BJ (cell line): ENCODE measurements at places on chromosomes 2 and 18. TPM values are rescaled to one million over a fixed set of nuclear protein-coding genes. Genes with fewer than 3 reads are reported as not detected.
A peak's percentile ranks its signal among the peaks of the same experiment; 100 is the strongest.

CYP1B1 gene
- polyA plus RNA-seq, result 1.4 and 1.8 TPM in 2 replicates

- no peak for DNase-seq
Observed at GRCh38 chr2:178229927-178230326, 35.6 kb downstream of the OSBPL6 start.

SLC16A14 gene
- polyA plus RNA-seq, result 0.93 and 1.0 TPM in 2 replicates

DSG4 gene
- polyA plus RNA-seq, result not detected in 2 replicates

DNA sequence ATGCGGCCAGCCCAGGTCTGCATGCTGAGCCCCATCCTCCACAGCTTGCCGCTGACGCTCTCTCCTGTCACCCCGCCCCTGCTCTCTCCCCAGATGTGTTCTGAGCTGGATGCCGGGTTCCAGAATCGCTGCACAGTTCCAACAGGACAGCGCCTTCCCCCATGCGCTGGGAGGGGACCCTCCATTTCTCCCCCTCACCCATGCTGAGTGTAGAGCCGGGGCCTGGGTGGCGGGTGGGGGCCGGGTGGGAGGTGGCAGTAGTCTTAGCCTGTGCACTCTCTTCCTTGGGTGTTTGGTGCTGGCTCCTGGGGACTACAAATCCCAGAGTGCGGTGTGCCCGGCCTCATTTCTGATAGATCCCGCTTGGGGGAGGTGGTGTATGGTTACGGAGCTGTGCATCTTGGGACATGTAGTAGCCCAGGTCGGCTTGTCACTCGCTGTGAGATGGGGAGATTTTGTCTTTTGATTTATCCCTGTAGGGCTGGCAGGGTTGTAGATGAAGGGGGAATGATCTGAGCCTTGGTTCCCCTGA lies 6.8 kb downstream of the DNAJB2 start:
- DNase-seq, result no peak

RAB27B gene
- polyA plus RNA-seq, result 0.25 and 0.33 TPM in 2 replicates

DNA sequence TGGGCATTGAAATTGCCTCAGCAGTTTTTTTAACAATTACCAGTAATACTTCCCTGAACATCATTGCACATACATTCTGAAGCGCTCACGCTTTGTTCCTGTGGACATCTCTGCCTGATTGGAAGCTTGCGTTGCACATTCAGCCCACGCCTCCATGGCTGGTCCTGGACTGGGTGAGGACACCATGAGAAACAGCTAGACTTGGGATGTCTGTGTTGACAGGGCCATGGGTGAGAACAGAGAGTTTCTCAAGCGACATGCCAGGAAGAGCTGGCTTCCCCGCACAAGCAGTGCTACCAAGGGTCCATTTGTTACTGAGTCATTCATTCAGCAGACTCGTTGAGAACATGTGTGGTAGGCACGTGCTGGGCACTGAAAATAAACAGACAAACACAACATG lies 166.3 kb downstream of the GBX2 start:
- no peak for DNase-seq

- no peak for DNase-seq
Observed at GRCh38 chr2:24621779-24622538, 130.9 kb downstream of the NCOA1 start.

DNA sequence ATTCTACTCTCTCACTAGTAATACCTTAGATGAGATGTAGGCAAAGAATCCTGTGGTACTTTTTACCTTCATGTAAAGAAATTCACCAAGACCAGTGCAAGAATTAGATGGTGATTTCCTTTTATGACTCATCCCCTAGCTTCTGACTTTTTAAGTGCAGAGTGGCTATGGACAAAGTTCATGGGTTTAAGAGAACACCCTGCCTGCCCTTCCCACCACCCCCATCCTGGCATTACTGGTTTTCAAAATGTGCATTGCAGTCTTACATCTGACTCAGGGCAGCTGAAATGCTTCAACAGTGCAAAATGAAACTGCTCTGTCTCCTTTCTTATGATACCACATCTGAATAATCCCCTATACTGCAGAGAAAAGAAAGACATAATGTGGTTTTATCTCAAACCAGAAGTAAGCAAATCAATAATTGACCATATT lies 22.6 kb downstream of the MAIP1 start:
- no peak for DNase-seq

CCL20 gene
- not detected in 2 replicates for polyA plus RNA-seq

DNA sequence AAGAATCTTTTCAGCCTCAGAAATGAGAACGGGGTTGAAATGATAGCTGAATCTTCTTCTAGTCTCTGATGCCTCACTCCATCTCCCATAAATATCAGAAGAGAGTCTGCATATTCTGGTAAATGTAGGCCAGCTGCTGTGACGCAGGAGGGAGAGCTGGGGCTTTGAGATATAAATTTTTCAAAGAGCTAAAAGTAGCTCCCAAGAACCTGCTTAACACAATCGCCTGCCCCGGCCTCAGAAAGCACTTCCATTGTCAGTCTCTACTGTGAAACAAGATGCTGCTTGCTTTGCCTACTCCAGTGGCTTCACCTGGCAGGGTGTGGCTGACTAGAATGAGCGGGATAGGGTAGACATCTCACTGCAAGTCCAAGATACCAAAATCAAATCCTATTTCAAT lies 105.0 kb upstream of the CCDC150 start:
- DNase-seq, result no peak

DNA sequence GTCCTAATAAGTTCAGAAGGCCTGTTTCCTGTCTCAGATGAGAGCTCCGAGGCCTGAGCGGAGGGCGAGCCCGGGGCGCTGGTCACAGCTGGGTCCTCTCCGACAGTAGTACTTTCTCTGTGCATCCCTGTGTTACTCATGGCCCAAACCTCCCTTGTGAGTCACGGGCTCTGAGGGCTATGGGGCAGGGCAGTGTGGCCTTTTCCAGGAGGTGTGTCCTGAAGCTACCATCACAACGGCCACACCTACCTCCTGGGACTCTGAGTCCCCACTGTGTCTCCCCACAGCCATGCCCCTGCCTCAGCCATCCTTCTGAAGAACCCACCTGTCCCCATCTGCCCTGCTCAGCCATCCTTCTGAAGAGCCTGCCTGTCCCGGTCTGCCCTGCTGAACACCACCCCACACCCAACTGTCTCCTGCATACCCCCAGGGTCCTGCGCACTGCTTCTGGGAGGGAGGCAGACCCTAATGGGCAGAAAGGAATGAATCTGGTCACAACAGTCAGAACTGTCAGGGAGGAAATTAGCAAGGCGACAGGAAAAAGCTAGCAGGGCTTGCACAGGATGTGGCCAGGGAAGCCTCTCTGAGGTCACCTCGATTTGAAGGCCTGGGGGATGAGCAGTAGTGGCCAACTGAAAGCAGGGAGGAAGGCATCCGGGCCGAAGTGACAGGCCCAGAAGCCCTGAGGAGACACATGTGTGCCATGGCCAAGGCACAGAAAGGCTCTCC lies 145.4 kb upstream of the RIOK3 start:
- DNase-seq, result no peak

DNA sequence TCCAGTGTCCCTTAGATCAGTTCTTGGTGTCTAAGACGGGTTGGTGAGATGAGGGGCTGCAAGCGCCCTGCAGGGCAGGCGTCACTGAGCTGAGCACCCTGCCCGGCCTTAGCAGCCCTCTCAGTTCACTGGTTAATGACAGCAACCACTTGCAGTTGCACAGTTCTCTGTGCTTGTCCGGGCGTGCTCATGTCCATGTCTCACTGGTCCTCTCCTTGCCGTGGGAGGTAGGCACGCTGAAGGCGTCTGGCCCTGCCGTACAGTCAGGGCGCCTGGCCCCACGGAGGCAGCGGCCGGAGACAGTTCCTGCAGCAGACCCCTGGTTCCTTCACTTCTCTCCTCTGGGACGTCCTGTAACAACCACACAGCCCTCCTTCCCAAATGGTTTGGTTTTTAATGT lies 75.3 kb downstream of the ARHGEF4 start:
- DNase-seq, result no peak

DNA sequence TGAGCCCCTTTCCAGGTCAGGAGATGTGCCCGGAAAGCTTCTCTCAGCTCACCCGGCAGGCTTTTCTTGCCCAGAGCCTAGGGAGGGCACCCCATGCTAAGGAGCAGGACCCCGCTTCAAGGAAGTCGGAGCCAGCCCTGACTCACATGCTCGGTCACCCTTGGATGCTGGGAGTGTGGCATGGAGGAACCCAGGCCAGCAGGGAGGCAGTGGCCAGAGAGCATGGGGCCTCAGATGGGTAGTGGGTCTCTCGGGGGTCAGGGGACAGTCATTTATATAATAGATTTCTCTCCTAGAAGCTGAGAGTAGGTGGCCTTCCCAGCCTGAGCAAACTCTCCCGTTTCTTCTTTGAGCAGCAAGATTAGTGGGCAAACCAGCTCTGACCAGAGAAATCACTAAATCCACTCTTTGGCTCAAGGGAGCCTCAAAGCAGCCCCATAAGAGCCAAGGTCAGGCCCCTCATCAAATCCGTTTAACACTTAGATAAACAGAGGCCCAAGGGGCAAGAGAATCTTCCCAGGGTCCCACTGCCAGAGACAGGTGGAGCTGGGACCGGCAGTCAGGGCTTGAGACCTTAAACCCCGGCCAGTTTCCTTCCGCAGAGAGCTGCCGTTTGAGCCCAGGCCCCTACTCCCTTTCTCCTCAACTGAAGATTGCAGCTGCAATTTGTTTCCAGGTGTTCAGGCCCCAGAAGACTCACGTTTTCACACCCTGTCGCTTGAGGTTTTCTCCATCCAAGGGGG lies 113.1 kb downstream of the CYP26B1 start:
- DNase-seq, result no peak

GRCh38 chr2:49973917-49974368 lies 819.6 kb upstream of the FSHR start:
- no peak for DNase-seq

CHRNG gene
- not detected in 2 replicates for polyA plus RNA-seq

DNA sequence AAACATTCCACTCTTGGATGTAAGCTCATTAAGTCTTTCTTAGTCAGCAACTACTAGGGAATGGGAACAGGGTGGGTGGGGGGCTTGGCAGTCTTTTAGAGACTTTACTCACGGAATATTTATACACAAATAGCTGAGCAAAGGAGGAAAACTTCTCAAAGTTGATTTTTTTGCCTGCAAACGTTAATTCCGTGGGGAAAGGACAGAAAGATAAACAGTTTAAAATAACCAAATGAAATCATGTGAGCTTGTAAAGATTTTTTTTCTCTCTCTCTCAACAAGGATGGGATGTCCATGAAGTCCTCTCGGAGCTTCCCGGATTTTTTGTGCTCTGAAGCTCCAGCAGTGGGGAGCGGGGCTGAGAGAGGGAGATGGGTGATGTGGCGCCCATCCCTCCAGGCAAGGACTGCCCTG lies 32.2 kb upstream of the MAT2A start:
- peak; percentile 65 for DNase-seq

GRCh38 chr2:33210626-33211025 lies 263.9 kb downstream of the LTBP1 start:
- DNase-seq, result peak; percentile 82

FIGN gene
- 2.4 and 3.0 TPM in 2 replicates for polyA plus RNA-seq

EPC2 gene
- 12.4 and 18.2 TPM in 2 replicates for polyA plus RNA-seq

- no peak for DNase-seq
Observed at GRCh38 chr18:7979714-7980113, 412.6 kb downstream of the PTPRM start.

GNLY gene
- not detected in 2 replicates for polyA plus RNA-seq

UPP2 gene
- polyA plus RNA-seq, result not detected in 2 replicates

GRCh38 chr2:28507796-28508764 lies 12.2 kb downstream of the PLB1 start:
- no peak for DNase-seq

ALPG gene
- not detected in 2 replicates for polyA plus RNA-seq

RAPGEF4 gene
- 0.42 and 0.60 TPM in 2 replicates for polyA plus RNA-seq

FSIP2 gene
- polyA plus RNA-seq, result 0.17 and 0.55 TPM in 2 replicates

GRCh38 chr18:48672671-48673340 lies 134.0 kb downstream of the CTIF start:
- no peak for DNase-seq

GRCh38 chr2:27736031-27736889 lies 35.3 kb upstream of the MRPL33 start:
- no peak for DNase-seq

TRABD2A gene
- polyA plus RNA-seq, result 3.0 and 3.8 TPM in 2 replicates

TCF7L1 gene
- polyA plus RNA-seq, result 1.9 and 3.2 TPM in 2 replicates

GRCh38 chr2:210157526-210157925 lies 13.7 kb downstream of the KANSL1L start:
- DNase-seq, result no peak

- DNase-seq, result no peak
Observed at GRCh38 chr2:53484531-53484930, 283.1 kb upstream of the CHAC2 start.

DNA sequence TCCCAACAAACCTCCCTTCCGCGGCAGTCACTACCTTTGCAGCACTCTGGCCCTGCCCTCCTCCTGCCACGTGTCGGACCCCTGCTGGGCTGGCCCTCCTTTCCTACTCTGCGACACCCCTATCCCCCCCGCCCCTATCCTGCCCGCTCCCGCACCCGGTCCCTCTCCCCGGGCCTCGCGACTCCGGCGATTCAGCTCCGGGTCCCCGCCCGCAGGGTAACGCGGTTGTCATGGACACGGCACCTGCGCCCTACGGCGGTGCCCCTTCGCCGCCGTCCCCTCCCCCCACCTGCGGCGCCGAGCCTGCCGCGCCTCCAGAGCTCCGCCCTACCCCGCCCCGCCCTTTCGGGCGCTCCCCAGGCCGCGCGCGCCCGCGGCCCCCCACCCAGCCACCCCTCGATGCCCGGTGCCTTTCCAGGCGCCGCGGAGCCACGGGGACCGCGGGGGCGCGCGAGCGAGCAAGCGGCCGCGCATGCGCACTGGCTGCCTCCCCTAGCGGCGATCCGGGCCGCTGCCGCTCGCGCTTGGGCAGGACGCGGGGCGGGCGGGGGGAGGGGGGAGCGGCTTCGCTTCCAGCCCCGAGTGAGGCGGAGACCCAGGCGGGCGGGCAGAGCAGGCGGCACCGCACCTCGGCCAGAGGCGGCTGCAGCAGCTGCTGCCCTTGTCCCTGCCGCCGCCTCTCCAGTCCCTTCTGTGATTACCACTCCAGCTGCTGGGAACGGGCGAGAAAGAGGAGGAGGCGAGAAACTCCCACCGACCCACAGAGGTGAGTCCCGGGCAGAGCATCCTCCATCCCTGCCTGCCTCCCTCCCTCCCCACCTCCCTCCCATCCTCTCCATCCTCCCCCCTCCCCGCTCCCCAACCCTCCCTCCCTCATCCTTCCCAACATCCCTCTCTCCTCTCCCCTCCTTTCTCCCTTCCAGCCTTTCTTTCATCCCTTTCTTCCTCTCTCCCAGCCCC lies at the start of gene CTNNA2:
Gene CTNNA2, plus strand, starts transcription at position 610 of the 960 bp plus-strand sequence.
- DNase-seq, result no peak

SLC23A3 gene
- polyA plus RNA-seq, result 1.1 and 1.3 TPM in 2 replicates

DNA sequence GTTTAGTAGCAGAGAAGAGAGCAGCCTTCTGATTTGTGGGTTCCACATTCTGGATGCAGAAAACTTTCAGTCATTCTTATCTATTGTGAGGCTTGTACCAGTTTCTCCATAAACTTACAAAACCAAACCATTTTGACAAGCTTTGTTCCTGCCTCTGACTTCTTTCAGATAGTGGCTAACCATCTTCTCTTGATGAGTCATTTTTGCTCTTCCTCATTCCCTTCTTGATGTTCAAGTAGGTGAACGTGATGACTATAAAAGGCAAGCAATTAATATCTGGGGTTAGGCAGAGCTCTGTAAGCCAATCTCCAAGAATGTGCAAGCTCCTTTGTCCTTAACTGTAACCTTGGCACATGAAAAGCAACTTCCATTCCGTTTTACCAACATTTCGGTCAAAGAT lies 2083.1 kb upstream of the PIK3C3 start:
- no peak for DNase-seq

TRIB2 gene
- 11.0 and 12.5 TPM in 2 replicates for polyA plus RNA-seq

RUFY4 gene
- polyA plus RNA-seq, result not detected in 2 replicates

- DNase-seq, result no peak
Observed at GRCh38 chr2:152376968-152377367, 42.0 kb downstream of the FMNL2 start.

RASGRP3 gene
- polyA plus RNA-seq, result 1.7 and 2.6 TPM in 2 replicates
